ENCODE measurements at places on chromosomes 1 and 21.

DNA sequence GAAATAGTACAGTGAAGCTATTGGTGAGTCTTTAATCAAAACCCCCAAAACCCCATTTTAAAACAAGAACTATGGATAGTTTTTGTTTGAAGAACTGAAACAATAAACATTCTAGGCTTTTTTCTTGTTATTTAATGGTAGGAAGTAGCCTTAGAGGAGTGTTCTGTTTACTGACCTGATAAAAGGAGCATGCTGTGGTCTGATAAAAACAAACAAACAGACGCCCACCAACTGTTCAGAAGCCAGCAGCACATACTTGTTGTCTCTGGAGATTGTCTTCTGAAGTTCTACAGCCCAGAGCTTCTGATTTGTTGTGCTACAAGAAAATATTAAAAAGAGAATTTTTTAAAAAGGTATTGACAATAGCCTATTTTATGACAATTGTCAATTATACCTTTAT, 54.1 kb upstream of the CFAP298 start:
- no peak for DNase-seq

- no peak for DNase-seq
Observed at GRCh38 chr1:56578138-56578962, 1.0 kb downstream of the PLPP3 start.

GRCh38 chr1:163655565-163655964, 333.8 kb downstream of the NUF2 start:
- DNase-seq: no peak

DNA sequence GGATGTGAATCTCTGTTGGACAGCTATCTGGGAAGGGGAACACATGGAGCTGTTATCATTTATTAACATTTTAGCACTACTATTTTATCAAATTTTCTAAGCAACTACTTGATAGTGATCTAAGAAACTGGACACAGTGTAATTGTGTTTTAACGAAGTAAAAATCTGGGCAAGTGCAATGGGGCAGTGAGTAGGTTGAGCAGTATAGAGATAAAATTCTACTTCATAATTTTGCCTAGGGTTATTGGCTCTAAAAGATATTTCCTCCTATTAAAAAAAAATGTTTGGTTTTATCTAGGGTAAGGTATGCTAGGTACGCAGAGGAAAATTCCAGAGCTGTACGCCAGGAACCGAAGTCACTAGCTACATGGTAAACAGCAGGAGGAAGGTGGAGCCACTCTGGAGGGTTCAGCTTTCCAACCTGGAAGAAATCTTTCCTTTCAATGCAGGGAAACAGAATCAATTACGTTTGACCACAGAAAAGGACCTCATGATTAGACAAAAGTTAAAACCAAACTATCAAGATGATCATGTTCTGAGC, 43.3 kb downstream of the BCAR3 start:
- no peak for DNase-seq
